ENCODE measurements at places on chromosomes 7 and 10.

- no peak for DNase-seq
These were observed 357.8 kb upstream of the STEAP1 start for GRCh38 chr7:89796481-89796880.

GRCh38 chr10:20874261-20874660 lies 22.9 kb downstream of the NEBL start:
- no peak for DNase-seq

GRCh38 chr7:108245523-108246226 lies 115.5 kb upstream of the LAMB4 start:
- no peak for DNase-seq

- DNase-seq = no peak
These were observed 43.4 kb downstream of the DNMBP start for GRCh38 chr10:99966306-99966705.

DNA sequence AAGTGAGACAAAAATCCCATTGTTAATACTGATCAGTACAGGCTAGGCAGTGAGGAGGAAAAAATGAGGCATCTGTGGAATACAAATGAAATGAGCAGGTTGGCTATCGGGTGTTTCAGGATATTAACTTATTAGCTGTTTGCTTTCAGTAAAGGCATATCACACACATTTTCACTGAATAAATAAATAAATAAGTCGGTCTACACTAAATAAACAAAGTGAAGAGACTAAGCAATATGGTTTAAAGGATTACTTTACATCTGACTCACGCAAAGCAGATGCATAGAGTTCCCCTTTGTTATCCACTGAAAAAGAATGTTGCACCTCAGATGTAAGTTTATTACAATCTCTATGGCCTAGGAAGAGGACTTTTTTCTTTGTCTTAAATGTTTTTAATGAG lies 6.3 kb upstream of the SEMA3A start:
- DNase-seq = no peak

- DNase-seq = no peak
These were observed 19.7 kb upstream of the ITGA8 start for GRCh38 chr10:15739254-15739970.

GRCh38 chr10:74500816-74501215 lies 325.6 kb upstream of the KAT6B start:
- no peak for DNase-seq

DNA sequence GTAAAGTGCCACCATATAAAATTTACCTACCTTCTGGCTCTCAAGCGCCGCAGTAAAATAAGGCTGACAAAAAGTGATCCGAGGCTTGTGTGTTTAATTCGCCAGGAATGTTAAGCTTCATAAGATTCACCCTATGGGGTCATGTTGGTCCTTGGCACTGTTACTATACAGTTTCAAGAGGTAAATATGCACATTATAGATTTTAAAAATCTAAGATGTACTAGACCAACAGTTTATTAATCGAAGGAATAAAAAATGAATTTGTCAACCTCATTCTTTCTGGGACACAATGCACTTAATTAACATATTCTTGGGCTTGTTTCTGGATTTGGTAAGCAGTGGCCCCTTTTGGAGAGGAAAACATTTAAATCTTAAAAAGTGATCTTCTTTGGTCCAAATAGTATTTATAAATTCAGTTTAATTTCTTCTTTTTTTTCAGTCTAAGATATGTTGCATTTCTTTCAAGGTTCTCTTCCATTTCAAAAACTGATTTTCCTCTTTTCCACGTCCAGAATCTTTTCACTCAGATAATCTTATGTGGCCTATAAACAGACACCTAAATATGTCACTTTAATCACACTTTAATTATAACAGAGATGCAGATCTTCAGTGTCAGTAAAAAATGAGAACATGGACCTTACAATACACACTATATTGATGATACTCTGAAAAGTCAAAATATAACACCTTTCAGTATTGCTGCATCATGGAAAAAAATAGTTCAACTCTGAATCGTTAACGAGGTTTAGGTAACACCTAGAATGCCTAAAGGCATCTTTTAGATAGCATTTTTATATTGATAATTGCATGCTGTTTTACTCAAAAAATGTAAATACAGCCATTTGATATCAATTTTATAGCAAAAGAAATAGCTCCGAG lies 3.8 kb upstream of the SKIDA1 start:
- DNase-seq = no peak

GRCh38 chr7:38682606-38683005 lies 51.4 kb upstream of the AMPH start:
- no peak for DNase-seq

- no peak for DNase-seq
These were observed 175.7 kb upstream of the SLC25A13 start for GRCh38 chr7:96497567-96497966.

GRCh38 chr7:17131983-17132655 lies 166.3 kb upstream of the AHR start:
- DNase-seq = no peak

GRCh38 chr7:106865130-106866041 lies at the start of gene PIK3CG:
Gene PIK3CG (plus strand): TSS chr7:106865282. CDS start chr7:106867562, 2,280 bp downstream.
- DNase-seq = no peak

GRCh38 chr10:78524342-78524741 lies 490.7 kb downstream of the RPS24 start:
- DNase-seq = no peak

- no peak for DNase-seq
These were observed 110.8 kb downstream of the NKX6-2 start for GRCh38 chr10:132675031-132675740.

- no peak for DNase-seq
These were observed 56.9 kb downstream of the HDAC9 start for GRCh38 chr7:18552316-18552916.

DNA sequence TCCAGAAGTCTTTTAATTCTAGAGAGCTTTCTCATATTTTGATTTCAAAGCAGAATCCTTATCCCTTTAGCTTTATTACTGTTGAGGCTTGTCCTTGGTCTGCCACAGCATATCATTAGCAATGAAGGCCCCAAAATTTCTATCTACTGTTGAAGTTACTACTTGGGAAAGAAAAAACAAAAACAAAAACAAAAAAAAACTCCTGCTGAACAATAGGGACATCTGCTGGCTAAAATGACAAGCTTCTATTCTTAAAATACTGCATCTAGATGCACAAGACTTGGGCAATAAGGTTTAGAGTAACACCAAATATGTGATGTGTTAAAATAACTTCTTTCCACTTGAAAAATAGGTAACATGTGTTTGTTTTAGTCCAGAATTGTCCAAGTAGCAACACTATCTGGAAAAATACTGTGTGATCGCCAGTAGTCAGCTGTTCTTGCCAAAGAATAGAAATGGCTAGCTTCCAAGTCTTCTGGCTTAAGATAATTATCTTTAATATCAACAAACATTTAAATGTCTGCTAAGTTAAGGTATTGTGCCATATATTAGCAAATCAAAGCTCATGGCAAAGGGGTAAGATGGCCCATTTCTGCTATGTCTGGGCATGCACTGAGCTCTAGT lies 3.8 kb upstream of the DMTF1 start:
- no peak for DNase-seq

DNA sequence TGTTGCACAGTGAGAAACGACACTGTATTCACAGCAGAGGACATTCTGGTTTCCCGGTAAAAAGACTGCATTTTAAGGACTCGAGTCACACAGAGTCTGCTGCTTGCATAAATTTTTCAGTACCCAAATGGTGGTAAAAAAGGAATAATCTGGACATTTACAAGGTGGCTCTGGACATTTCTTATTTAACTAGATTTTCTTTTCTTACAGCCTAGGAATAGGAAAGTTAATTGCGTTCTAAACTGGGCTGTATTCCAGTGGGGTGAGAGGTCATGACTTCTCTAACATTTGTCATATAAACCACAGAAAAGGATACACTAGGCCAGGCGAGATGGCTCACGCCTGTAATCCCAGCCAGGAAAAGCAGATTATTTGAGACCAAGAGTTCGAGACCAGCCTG lies 237.5 kb upstream of the KLF6 start:
- DNase-seq = no peak

- no peak for DNase-seq
These were observed 44.6 kb upstream of the C1QL3 start for GRCh38 chr10:16566202-16566805.

DNA sequence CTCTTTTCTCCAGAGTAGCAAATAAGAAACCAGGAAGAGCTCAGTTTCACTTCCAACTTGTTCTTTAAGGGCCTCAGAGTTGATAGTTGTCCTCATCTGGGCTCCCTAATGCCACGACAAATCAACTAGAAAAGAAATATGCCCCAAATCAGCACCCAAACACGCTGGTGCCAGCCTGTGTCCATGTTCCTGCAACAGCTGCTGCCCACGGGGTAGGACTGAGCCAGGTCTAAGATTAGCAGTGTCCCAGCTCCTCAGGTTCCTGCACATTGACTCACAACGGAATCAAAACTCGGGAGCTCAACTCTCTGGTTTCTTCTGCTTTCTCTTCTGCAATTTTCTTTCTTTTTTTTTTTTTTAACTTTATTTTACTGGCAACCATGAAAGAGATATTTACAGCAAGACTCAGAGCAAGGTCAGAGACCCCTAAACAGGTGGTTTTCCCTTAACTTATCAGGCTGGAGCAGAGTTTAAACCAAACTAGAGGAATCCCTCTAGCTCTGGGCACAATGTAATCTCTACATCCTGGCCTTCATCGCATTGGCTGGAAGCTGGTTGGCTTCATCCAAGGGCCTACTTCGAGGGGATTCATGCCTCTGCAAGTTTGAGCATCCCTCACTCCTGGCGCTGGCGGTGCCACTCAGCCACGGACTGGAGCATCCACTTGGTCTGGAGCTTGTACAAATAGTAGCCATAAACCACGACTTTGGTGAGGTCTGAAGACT lies 126.1 kb downstream of the PFKFB3 start:
- no peak for DNase-seq

- no peak for DNase-seq
These were observed 1.6 kb upstream of the KIAA1217 start for GRCh38 chr10:24207341-24207740.

GRCh38 chr10:7046615-7047014 lies 364.2 kb downstream of the SFMBT2 start:
- DNase-seq = no peak

DNA sequence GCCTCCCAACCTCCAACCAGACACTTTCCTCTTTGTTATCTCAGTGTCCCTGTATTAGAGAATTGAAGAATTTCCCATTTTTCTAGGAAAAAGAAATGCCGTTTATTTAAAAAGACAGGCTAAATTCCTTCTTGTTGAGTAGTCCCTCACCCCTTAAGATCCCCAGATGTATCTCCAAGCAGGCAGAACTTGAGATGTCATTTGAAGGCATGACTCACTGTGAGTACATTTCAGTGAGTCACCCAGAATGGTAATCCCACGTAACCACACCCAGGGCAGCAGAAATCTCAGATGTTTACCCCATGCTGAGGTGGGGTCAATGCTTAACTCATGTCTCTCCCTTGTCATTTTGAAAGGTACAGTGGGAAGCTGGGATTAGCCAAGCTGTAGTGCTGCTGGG lies 4.4 kb downstream of the ZNF655 start:
- no peak for DNase-seq

DNA sequence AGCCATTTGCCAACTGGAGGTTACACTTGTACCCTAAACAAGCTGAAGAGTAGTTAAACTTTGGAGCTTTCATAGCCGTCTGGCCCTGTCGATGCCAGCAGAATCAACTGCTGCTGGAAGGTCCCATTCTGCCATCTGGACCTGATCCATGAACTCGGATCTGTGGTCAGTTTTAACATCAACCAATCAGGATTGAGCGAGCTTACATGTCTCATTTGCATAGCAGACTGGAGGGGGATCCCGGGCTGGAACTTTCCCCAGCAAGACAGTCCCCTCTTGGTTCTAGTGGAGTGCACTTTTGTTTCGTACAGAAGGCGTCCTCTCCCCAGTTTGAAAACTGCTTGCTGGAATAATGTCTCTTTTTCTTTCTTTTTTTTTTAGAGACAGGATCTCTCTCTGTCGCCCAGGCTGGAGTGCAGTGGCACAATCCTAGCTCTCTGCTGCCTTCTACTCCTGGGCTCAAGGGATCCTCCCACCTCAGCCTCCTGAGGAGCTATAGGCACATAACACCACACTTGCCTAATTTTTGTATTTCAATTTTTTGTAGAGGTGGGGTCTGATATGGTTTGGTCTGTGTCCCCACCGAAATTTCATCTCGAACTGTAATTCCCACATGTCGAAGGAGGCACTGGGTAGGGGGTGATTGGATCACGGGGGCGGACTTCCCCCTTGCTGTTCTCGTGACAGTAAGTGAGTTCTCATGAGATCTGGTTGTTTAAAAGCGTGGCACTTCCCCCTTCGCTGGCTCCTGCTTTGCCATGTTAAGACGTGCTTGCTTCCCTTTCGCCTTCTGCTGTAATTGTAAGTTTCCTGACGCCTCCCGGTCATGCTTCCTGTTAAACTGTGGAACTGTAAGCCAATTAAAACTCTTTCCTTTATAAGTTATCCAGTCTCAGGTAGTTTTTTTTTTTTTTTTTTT lies 42.8 kb upstream of the SEPHS1 start:
- DNase-seq = no peak

- DNase-seq = no peak
These were observed 614.9 kb upstream of the FZD8 start for GRCh38 chr10:36256948-36257356.

DNA sequence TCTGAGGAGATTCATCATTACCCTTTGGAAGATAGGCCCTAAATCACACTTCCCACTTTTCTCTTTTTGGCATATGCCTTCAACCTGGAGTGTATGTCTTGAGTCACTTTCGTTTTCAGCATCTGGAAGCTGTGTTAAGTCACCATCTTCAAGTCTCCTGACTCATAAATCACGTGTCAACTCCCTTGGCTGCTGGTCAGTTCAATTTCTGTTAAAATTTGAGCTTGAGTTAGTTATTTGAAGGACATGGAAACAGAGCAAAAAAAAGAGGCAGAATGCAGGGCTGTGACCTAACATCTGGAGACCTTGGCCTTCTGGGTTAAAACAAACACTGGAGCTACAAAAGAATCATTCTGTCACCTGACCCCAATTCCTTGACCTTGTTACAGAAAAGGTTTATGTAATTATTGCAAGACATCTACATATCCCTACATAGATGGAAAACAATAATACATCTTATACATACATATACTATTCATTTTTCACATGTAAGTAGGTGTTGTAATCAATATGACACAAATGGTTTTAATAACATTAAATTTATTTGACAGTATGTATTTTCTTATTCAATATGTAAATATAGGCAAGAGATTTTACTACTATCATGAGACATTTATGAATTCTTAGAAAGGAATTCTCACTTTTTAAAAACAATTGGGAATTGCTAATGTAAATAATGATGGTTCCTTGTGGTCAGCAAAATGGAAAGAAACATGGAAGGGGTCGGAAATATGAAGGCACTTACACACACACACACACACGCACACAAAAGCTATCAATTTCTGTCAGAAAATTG lies 169.7 kb upstream of the PHYHIPL start:
- no peak for DNase-seq

GRCh38 chr7:88212918-88213317 lies 6.9 kb downstream of the SRI start:
- DNase-seq = no peak

- DNase-seq = no peak
These were observed 57.3 kb downstream of the INPP5F start for GRCh38 chr10:119782981-119783664.

DNA sequence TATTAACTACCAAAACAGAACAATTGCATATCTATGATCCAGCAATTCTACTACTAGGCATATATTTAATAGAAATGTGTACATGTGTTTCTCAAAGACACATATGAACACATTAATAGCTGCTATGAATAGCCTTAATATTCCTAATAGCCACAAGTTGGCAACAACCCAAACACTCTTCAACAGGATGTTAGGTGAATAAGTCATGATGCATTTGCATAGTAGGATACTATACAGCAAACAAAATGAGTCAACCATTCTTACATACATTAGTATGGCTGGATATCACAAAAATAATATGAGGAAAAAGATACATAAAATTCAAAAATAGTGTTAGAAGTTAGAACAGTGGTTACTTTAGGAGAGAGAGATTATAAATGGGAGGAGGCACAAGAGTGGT lies 26.8 kb upstream of the ZNF746 start:
- DNase-seq = no peak

All from omental fat pad (tissue), 4 donors.